ENCODE measurements at places on chromosomes 12 and 14. TPM values are rescaled to one million over a fixed set of nuclear protein-coding genes. Genes with fewer than 3 reads are reported as not detected.

- DNase-seq, result no peak
These were observed 1.4 kb downstream of the EEA1 start for GRCh38 chr12:92927436-92928281.

GRCh38 chr14:26026384-26026783 lies 571.4 kb downstream of the NOVA1 start:
- DNase-seq, result no peak

- no peak for DNase-seq
These were observed 94.7 kb downstream of the CCDC92 start for GRCh38 chr12:123877968-123878367.

DNA sequence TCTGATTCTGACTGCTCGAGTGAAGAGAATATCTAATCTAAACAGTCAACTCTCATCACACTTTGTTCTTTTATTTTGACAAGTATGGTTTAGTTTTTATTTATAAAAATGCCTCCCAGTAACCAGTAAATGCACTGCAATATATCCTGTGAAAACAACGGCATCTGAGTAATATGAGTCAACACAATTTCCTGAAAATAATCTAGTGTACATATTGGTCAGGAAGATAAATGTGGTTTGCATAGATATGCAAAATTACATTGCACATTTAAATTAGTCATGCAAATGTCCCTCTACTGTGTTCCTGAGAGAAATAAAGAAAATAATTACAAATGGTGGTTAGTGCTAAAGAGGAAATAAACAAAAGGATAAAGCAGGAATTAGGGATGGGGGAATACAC lies 1190.7 kb upstream of the SEL1L start:
- no peak for DNase-seq

GRCh38 chr14:104889375-104889757 lies 24.3 kb downstream of the CEP170B start:
- peak; percentile 26 for DNase-seq

- DNase-seq, result no peak
These were observed 38.5 kb upstream of the SLCO1C1 start for GRCh38 chr12:20656600-20656999.

DNA sequence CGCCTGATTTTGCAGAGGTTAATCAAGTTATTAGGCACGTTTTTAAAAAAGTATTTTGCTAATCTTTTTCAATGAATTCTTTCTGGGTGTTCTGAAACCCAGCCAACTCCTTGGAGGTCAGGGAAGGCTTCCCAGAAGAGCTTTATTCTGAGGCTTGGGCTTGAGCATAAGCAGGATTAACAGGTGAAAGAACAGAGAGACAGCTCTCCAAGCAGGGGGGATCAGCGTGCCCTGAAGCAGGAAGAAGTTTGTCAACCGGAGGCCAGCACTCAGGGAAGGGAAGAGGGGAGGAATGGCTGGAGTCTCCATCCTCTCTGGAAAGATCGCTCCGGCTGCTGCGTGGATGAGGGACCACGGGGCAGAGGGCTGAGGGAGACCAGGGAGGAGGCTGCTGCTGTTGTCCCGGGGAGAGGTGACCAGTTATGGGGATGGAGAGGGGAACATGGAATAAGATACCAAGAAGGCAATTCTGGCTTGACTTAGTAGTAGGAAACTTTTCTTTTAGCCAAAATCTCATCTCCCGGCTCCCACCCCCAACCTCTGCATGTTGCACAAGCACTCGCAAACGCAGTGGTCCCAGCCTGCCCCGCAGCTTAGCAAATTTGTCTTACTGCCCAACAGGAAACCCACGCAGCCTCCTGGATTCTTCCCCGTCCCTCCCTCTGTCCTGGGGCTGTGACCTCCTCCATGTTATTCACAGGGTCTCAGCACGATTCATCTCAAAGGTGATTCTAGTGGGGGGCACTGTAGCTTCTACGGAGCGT lies 1.1 kb upstream of the SSH1 start:
- DNase-seq, result no peak

DNA sequence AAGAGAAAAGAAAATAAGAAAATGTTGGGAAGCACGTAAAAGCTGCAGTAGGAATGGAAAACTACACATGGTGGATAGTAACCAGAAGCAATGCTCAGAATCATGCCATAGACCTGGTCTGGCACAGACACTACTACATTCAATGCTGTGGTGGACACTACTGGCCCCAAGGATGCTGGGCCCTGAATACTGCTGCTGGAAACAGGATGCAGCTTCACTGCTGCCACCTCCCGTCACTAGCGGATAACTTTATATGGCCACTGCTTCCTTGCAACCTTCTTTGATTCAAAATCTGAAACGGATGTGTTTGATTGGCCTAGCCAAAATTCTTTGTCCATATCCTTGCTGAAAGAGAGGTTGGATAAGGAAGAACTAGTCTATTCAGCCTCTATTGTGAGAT lies 30.7 kb downstream of the ADCY6 start:
- no peak for DNase-seq

DNA sequence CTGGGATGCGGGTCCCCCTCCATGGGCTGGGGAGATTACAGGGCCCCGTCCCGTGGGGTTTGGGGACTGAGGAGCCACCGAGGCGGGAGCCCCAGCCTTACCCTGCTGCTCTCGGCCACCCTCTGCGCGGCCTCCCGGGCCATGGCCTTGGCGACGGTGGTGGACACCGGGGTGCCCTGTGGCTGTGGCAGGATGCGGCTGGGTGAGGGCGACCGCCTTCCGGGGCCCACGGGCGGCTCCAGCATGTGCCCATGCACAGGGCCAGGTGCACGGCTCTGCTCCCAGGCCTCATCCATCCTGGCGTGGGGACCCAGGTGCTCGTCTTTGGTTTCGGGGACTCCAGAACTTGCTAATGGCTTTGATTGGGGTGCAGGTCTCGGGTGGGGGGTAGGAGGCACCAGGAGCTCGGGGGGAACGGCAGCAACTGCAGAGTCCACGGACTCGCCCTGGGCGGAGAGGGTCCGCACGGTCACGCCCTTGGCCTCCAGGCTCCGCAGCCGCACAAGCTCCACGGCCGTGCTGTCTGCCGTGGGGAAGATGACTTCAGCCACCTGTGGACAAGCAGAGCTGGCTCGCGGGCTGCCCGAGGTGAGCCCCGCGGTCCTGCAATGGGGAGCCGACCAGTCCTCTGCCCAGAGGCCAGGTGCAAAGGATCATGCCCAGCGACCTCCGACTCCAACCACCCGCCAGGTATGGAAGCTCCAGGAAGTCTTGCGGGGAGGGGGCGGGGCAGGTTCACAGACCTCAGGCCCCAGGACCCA lies 99.2 kb downstream of the PIWIL1 start:
- DNase-seq, result no peak

DNA sequence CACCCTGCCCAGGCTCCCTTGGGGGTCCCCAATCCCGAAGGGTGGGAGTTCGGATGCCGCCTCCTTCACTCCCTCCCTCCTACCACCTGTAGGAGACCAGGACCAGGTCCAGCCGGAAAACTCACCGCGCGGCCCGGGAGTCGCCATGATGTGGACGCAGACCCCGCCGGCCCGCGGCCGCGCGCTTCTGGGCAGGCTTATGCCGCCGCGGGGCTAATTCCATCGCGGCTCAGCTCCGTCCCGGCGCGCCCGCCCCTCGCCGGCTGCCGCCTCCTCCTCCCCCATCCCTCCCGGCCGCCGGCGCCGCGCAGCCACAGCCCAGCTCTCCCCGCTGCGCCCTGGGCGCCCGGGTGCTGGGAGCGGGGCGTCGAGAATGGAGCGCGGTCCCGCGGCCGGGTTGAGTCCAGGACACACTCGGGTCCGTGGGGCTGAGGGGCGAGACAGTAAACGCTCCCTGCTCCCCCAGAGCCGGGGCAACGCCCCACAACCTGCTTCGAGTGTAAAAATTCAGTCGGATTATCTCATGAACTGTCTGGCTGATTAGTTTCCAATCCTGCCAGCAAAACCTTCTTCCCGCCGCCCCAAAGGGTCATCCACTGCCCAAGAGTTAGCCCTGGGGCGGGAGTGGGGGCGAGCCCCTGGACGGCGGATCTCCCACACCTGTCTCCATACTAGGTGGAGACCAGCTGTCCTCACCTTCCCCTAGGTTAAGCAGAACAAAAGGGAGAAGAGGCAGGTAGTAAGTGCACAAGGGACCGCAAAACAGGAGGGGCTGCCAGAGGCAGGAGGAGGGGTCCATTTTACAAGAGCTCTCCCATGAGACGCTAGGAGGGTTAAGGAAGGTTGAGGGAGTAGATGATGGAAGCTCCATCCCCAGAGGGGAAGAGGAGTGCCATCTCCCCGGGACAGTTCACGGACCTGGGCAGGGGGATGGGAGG lies at the start of gene ANO2:
TSS of gene ANO2 (minus strand) at position 189 of the 938 bp plus-strand sequence. CDS start at position 147, 42 bp downstream.
- peak; percentile 40 for DNase-seq

DNA sequence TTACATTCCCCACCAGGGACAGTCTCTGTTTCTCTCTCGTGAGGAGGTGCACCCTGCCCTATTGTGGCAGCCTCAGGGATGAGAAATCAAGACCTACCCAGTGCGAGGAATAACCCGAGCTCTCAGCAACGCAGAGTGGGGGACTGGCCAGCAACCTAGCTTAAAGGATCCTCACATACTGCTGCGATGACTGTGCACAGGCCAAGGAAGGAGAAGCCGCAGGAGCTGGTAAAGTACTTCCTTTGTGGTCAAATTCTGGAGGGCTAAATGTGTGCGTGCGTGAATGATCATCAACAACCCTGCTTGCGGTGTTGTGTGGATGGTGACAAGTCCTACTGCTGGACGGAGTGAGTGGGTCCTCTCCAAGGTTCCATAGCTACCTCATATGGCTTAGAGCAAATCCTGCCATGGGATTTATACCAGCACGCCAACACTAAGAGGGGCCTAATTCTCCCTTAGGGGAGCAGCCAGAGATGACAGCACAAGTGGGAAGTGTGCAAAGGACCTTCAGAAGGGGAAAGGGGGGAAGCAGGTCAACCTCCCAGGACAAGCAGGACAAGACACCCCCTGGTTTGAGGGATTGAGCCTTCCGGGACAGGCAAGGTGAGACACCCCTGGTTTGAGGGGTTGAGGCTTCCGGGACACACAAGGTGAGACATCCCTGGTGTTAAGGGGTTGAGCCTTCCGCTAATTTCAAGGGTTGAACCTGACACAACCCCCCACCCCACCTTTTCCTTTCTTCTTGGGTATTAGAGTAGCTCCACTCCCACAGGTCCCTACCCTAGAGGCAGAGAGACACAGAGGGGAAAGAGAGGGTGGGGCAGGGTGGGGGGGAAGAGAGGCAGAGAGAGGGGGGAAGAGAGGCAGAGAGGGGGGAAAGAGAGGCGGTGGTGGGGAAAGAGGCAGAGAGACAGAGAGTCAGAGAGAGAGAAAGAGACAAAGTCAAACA lies 58.8 kb upstream of the AP4S1 start:
- DNase-seq, result no peak

DNA sequence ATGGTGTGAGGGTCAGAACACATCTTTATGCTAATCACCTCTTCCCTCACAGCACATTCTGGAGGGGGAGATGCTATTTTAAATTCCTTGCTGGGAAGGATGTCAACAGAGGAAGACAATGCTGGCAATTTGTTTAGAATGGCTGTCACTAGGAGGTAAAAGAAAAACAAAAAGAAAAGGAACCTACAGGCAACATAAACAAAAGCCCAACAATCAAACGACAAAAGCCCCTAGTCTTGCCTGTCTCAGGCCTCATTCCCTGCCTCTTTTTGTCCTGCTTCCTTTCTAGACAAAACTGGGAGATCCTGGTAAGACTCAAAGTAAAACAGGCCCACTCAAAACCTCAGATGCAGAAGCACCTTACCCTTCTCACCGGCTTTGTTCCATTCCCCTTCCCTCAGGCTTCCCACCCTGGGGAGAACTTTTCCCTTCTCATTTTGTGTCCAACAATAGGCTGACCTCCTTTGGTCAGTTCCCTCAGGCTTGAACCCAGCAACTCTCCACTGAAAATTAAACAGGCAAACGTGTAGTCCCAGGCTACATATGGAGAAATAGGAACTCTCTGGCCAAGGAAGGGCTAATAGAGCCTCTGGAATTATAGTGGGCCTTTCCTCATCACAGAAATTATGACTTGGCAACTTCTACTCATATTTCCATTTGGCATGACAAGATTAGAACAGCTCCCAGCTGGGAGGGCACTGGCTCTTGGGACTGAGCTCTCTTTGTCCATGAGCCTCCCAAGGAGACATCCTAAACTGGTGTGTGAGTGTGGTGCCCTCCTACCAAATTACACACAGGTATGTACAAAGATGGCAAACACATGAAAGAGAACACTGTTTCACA lies 193.0 kb downstream of the MON2 start:
- no peak for DNase-seq

GRCh38 chr14:67537736-67538135 lies 4.6 kb downstream of the PLEKHH1 start:
- DNase-seq, result no peak

DNA sequence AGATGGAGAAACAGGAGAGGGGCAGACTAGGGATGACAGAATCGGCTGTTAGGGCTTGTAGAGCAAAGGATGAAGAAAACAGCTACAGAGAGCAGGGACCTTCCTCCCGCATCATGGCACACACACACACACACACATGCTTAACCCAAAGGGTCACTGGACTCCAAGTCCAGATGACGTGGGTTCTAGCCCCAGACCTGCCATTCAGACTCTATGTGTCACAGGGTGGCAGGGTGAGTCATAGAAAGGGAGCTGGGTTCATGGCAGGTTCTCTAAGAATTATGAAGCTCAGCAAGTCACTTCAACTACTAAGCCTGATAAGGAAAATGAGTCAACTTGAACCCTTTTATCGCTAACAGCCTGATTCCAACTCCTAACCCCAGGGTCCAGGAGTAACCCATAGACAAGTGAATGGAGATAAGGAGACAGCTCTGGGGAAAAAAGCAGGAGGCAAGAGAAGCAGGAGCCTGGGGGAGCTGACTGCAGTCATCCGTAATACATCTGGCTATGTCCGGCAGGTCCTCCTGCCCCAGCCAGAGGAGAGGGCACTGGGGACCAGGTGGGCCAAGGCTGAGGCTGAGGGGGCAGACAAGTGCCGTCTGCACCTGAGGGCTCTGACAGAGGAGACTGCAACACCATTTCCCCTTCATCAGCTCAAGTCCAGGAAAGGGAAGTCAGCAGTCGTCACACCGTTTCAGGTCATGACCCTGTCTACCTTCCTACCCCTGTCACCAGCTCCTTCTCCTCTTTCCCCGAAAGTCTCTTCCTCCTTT lies 3.6 kb upstream of the TNFRSF1A start:
- peak; percentile 27 for DNase-seq

- DNase-seq, result no peak
These were observed 32.8 kb downstream of the KIF26A start for GRCh38 chr14:104171029-104171697.

The SLCO1B1 gene
- total RNA-seq, result not detected

The ERG28 gene
- 6.2 TPM for total RNA-seq

The PIK3C2G gene
- not detected for total RNA-seq

The AICDA gene
- total RNA-seq, result not detected

The OR10AD1 gene
- not detected for total RNA-seq

The KERA gene
- total RNA-seq, result not detected

The NDRG2 gene
- total RNA-seq, result 315 TPM
